WERI-Rb-1 (cell line): ENCODE measurements at places on chromosomes 16 and 17.

DNA sequence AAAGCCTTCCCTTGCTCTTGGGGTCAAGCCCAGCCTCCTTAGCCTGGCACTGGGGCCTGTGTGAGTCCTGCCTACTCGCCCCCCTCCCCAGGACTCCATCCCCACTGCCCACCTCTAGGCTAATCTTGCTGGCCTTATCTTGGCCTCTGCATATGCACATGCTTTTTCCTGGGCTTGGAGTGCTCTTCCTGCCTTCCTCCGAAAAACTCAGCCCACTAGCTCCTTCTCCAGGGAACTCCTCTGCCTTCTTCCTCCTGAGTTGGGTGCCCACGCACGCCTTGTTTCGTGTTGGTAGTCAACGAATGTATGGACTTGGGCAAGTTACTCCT, 16.5 kb downstream of the TBX2 start:
- no peak for DNase-seq

- peak; percentile 35 for DNase-seq
These were observed 166.2 kb upstream of the ASIC2 start for GRCh38 chr17:33459078-33459940.

GRCh38 chr17:80189611-80190010, 19.8 kb downstream of the CARD14 start:
- DNase-seq, result no peak

- no peak for DNase-seq
These were observed 36.0 kb downstream of the TMEM235 start for GRCh38 chr17:78267253-78268073.

GRCh38 chr16:84820305-84820684, 510 bp downstream of the CRISPLD2 start:
- DNase-seq, result no peak

DNA sequence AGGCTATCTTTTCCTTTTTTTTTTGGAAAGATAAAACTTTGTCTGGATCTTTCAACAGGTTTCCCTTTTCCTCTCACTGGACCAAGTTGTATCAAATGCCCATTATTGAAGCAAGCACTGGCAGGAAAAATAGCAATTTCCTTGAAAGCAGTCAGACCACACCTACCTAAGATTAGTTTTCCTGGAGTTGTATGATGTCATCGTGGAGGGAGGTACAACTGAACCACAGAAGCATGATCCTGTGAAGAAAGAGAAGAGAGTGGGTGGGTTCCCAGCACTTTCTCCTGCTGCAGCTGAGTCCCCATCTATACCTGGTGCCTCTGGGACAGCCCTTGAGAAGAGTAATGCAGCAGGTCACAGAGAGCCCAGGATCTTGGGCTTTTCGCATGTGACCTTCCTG, 63.6 kb upstream of the ERCC4 start:
- no peak for DNase-seq

- DNase-seq, result no peak
These were observed 2.4 kb downstream of the UTS2R start for GRCh38 chr17:82373731-82374625.

DNA sequence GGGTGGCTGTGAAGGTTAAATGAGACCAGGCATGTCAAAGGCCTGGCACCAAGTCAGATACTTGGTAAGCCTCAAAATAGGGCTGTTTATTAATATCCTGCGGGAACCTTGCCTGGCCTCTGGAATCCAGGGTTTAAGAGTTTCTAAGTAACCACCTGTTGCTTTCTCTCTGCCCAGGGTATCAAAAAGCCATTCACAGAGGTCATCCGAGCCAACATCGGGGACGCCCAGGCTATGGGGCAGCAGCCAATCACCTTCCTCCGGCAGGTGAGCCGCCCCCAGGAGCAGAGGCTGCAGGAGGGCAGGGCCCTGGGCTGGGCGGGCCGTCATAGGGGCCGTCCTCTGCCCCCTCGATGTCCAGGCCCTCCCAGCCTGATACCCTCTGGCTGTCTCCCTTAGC, 13.3 kb downstream of the GPT2 start:
- no peak for DNase-seq

- no peak for DNase-seq
These were observed 6.9 kb downstream of the RGS9 start for GRCh38 chr17:65143889-65144604.

DNA sequence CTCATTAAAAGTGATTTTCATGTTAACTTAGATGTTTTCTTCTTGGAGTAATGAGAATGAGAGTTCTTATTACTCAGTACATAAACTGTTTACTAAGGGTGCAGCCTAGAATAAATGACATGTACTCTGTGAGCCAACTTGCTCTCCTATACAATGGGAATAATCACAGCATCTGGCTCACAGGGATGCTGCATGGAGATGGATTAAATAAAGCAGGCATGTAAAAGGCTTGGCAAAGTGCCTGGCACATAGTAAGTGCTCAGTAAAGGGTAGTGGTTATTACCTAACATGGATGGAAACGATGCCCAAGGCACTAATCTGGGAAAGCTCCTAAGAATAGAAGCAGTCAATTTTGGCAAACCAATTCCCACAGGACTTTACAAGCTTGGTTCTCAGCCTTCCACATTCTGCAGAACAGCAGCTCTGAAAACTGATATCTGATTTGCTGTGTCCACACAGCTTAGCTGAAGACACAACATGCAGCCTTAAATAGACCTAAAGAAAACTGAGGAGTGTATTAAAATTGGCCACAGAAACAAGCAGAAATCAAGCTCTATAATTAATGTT, 176.1 kb downstream of the ABCC12 start:
- no peak for DNase-seq
